ENCODE measurements at places on chromosomes 4 and X.

GRCh38 chr4:77994194-77994721, 62.9 kb upstream of the FRAS1 start:
- DNase-seq: no peak

GRCh38 chr4:76969495-76969894, 19.9 kb downstream of the SEPTIN11 start:
- no peak for DNase-seq

- no peak for DNase-seq
These were observed at the start of gene FRMPD3 for GRCh38 chrX:107448998-107449835. TSS of gene FRMPD3 (plus strand) at chrX:107449652. CDS start at chrX:107526589, 76,937 bp downstream.

DNA sequence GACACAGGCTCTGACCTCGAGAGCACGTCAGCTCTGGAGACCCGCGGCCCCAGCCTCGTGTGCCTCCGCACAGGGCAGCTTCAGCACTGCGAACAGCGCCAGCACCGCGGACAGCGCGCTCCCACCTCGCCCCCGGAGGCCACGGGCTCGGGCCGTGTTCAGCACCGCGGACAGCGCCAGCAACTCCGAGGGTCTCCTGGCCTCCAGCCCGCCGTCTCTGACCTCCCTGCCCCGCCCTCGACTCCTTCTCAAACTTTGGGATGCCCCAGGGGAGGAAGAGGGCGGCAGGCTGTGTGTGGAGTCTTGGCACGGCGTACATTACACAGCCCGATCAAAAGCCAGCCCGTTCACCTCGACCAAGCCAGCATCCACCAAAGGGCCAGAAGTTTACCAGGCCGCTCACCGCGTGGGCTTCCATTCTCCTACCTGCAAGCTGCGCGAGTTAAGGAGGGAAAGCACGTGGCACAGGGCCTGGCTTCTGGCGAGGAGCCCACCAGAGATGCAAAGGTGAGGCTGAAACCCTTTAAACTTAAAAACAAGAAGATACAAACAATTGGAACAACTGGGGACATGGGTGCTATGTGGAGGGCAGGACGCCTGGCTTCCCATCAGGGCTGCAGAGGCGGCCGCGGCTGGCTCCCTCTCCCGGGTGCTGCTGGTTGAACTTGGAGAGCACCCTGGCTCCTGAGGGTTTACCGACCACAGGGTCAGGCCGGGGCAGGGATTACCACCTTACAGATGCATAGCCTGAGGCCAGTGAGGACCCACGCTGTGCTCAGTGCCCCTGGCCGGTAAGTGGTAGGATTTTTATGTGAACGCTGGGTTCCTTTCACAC, 4.5 kb upstream of the NKX1-1 start:
- peak; percentile 74 for DNase-seq

Measured in suprapubic skin (tissue), 4 donors.